ENCODE measurements at places on chromosomes 13 and 19. TPM values are rescaled to one million over a fixed set of nuclear protein-coding genes. Genes with fewer than 3 reads are reported as not detected.
A peak's percentile ranks its signal among the peaks of the same experiment; 100 is the strongest.

GRCh38 chr13:92197669-92198068 lies 799.2 kb downstream of the GPC5 start:
- no peak for DNase-seq

DNA sequence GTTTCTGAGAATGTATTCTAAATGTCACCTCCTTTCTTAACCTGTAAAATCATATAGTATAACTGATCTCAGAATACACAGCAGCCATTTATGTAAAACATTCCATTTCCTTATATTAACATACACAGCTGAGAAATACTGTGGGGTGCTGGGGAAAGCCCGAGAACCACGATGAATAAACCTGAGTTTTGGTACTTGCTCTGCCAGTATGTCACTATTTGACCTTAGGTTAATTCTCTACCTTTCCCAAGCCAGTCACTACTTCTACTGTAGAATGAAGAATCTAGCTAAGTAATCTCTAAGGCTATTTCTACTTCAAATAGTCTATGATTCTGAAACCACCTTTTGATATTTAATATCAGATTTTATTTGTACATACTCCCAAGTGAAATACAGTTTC lies 173.7 kb downstream of the TBC1D4 start:
- DNase-seq: no peak

- no peak for DNase-seq
Measured at GRCh38 chr19:56933014-56933705, 92.6 kb upstream of the PEG3 start.

GRCh38 chr13:114304346-114305034 lies 9.8 kb upstream of the CHAMP1 start:
- DNase-seq: no peak

DNA sequence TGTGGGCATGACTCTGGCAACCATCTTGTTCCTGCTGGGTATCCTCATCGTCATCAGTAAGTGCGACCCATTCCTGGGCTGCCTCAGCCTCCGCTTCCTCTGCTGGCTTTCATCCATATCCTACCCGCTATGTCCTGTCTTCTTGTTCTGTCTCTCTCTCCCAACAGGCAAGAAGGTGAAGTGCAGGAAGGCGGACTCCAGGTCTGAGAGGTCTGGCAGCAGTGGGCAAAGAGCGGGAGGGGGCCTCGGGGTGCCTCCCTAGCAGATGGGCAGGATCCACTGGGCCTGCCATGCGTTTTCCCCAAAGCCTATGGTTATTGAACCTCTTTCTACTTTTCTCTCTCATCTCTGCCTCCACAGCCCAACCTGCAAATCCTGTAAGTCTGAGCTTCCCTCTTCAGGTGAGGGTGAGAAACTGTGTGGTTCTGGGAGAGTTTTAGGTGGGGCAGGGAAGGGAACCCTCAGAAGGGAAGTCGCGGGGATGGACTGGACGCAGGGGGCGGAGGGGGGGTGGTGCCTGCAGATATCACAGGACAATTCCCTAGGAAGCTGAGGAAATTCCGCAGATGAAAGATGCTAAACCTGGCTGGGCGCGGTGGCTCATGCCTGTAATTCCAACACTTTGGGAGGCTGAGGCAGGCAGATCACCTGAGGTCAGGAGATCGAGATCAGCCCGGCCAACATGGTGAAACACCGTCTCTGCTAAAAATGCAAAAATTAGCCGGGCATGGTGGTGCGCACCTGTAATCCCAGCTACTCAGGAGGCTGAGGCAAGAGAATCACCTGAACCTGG lies 3.1 kb upstream of the FXYD5 start:
- DNase-seq: no peak

DNA sequence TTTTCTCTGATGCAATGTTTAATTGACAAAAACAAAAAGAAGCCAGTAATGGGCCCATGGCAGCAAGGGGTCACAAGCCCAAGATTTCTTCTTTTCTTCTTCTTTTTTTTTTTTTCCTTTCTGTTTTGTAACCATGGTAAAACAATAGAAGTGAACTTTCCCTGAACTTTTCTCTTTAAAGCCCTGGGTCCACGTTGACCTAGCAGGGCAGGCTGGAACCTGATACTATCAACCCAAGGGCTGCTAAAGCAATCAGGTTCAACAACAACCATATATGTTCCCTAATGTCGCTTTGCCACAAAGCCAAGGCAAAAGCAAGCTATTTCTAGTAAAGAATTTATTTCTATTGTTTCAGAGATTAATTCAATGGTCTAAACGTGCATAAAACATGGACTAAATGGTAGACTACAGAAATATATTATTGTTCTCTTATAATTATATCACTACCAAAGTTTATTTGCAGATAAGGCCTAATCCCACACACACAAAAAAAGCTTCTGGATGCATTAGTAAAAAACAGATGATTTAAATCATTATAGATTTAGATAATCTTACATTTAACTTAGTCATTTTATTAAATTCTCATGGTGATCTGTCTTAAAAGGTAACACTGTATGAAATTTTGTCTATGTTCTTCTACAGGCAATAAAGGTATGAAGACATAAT lies 153.9 kb downstream of the DACH1 start:
- DNase-seq: no peak

DNA sequence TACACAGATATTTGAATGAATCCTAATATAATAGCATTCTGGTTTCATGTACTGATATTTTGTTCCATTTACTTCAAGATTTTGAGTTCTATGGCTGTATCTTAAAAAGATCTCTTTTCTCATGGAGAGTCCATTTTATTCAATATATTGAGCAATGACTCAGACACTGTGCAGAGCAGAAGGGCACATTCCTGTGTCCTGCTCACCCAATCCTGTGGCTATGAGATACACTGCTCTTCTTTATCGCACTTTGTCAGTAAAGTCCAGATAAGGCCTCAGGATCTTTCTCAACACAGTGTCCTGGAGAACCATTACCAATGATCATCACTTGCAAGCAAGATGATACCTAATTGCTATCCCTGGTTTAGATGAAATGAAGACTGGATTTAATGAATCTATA lies 155.0 kb downstream of the CYSLTR2 start:
- DNase-seq: peak; percentile 55

DNA sequence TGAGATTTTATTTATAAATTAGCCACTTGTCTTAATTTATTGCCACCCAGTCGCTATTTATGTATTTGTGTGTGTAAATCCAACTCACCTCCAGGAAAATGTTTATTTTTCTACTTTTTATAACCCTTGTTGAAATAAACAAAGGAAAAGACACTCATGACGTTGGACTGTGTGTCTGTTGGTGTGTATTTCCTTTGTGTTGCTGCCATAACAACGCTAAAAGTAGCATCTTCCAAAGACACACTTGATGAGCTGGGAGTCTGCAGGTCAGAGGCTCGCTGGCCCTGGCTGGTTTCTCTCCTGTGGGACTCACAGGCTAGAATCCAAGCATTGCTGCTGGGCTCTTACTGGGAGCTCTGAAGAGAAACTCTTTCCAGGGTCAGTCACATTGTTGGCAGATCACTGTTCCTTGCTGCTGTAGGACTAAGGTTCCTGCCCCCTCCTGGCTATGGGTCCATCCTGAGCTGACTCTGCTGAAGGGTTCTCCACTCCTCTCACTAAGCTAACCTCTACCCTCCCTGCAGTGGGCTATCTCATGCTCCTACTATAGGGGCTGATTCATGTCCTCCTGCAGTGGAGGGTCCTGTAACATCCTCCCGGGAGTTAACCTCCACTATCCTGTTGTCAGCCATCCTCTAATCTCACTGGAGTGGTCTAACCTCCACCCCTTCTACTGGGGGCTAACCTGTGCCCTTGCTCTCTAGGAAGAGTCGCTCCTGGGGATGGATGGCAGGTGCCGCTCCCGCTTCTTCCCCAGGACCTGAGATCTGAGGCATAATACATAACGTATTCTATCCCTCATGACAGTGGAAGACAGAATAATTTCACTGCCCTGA lies 2.1 kb downstream of the IFNL2 start:
- no peak for DNase-seq

DNA sequence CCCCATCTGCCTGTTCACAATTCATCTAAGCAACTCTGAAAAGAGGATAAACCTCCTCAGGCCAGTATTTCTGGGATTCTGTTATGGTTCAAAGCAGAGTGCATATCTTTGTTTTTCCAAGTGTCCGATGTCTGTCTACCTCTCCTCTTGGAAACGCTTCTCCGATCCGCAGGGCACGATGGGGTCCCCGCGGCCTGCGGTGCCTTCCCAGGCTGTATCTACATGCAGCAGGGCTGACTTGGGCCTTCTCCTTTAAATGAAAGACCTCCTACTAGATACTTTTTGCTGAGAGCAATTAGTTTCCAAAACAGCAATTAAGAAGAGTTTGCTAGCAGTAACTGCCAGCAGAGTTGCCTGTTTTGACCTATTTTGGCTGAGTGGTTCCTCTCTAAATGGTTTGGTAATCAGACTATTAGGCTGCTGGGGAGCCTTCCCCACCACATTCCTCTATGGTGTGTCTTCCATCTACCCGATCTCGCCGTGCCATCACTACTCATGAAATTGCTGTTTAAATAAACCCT lies 23.5 kb downstream of the COL4A2 start:
- peak; percentile 71 for DNase-seq

- no peak for DNase-seq
Measured at GRCh38 chr13:84191139-84191538, 308.9 kb upstream of the SLITRK1 start.

DNA sequence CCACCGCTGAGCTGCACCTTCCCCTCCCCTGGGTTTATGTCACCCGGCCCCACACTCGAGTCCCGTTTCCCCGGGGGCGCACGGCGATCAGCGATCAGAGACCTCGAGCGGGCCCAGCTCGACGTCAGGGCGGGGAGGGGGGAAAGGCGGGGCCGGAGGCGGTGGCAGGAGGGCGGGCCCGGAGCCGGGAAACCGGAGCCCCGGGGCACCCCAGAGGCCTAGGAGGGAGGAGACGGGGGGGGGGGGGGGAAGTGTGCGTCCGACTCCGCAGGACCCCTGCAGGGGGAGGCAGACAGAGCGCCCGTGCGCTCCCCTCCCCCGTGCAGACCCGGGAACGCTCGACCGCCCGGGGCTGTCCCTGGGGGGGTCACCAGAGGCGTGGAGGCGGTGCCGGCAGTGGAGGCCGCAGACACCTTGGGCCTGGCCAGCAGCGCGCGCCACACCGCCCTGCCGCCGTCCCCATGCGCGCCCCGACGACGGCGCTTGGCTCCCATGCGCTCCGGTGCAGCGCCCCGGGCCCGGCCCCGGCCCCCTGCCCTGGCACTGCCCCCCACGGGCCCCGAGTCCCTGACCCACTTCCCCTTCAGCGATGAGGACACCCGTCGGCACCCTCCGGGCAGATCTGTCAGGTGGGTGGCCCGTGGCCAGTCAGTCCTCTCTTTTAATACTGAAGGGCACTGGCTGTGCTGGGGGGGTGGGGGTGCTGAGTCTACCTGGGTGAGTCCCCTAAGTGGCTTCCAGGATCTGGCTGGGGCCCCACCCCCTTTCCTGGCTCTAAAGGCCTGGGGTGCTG lies 11.8 kb downstream of the PDE4A start:
- no peak for DNase-seq

DNA sequence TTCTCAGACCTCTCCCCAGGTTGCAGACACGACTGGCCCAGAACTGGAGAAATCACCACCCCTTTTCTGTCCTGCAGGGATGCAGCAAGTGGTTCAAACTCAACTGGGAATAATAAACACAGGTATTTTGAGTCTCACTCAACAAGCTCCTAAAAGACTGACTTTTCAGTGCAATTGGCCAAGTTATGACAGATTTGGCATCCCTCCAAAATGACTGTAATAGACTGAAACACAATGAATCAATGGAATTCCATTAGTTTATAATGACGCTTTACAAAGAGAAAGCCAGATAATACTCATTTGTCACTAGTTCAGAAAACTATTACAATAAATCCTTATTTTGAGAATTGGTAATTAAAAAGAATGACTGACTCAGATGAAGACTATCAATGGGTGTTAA lies 38.1 kb downstream of the MIPEP start:
- DNase-seq: peak; percentile 19

DNA sequence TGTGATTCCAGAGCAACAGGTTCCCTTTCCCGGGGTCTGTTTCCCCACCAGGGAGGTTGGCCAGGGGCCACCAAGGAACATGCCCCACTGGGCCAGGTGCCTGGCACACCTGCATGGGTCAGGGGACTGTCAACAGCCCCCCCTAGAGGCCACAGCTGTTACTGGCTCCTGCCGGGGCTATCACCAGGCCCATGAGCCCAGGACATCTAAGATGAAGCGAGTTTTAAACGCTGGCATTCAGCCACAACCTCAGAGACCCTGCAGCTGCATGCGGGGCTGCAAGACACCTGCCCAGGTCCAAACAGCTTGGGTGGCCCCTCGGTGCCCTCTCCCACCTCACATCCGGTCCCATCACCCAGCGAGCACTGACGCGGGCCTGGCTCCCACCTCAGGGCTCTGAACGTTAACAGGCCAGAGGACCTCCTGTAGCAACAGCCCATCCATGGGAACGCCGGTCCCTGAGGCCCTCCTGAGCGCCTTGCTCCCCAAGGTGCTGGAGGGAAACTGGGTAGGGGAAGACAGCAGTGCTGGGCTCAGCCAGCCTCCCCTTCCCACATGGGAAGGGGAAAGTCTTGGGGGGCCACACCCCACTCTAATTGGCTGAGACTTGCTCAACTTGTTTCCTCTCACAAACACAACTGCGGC lies 12.0 kb downstream of the KHSRP start:
- DNase-seq: no peak

The SULT2A1 gene
- not detected for total RNA-seq

The ZFP82 gene
- total RNA-seq: 2.2 TPM

The FAAP24 gene
- total RNA-seq: 7.1 TPM

The RASGRP4 gene
- not detected for total RNA-seq

Measured in LHCN-M2 (cell line).